Ovary (tissue), 10 donors: ENCODE measurements at places on chromosomes 6 and 20. TPM values are rescaled to one million over a fixed set of nuclear protein-coding genes. Genes with fewer than 3 reads are reported as not detected.

The TJAP1 gene
- total RNA-seq: 36.7 TPM

The CSE1L gene
- total RNA-seq: 55.4 TPM

The CRIP3 gene
- 1.6 TPM for total RNA-seq

GRCh38 chr6:153018355-153018754 lies 15.8 kb upstream of the MTRF1L start:
- no peak overlapping the region for H3K4me3 ChIP-seq
- no peak overlapping the region for H3K27ac ChIP-seq
- H3K4me1 ChIP-seq: no peaks in the 10 kb centered on the region
- H3K36me3 ChIP-seq: no peaks in the 10 kb centered on the region

DNA sequence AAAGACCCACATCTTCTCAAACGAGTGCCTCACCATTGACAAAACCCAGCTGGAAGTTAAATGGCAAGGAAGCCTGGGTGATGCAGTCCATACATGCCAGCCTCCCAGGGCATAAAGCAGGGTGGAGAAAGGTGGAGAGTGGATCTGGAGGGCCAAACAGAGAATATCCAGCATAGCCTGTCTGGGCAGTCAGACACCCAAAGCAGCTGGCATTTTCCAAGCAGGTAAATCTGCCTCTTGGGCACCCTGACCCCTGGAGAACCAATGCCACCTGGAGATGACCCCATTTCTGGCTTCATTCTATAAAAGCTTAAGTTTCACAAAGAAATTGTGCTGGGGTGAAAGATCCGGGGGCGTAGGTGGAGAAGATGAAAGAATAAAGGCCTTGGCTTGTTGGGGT lies 5.1 kb upstream of the SRPK1 start:
- no peaks in the 10 kb centered on the region for H3K36me3 ChIP-seq
- H3K4me1 ChIP-seq: no peaks in the 10 kb centered on the region
- H3K27me3 ChIP-seq: no peaks in the 10 kb centered on the region

- no peaks in the 10 kb centered on the region for H3K4me1 ChIP-seq
- H3K27me3 ChIP-seq: no peaks in the 10 kb centered on the region
- no peak overlapping the region for H3K27ac ChIP-seq
- H3K4me3 ChIP-seq: no peak overlapping the region
- DNase-seq: no peak
These were observed 272.8 kb upstream of the TBX18 start for GRCh38 chr6:85037221-85037620.

DNA sequence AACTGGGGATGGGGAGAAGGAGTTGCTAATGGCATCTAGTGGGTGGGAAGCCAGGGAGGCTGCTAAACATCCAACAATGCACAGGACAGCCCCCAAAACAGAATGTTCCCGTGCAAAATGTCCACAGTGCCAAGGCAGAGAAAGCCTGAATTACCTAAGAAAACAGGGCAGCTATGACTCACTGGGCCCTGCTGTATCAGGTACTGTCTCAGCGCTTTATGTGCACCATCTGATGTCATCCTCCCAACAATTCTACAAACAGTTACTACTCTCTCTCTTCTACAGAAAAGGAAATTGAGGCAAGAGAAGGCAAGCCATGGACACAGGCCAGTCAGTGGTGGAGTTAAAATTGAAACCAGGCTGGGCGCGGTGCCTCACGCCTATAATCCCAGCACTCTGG lies 3.1 kb downstream of the YTHDF1 start:
- H3K4me3 ChIP-seq: no peak overlapping the region
- H3K27me3 ChIP-seq: no peaks in the 10 kb centered on the region
- H3K27ac ChIP-seq: no peak overlapping the region
- H3K36me3 ChIP-seq: no peaks in the 10 kb centered on the region
- peaks cover 6% of the 10 kb centered on the region for H3K4me1 ChIP-seq

- H3K4me3 ChIP-seq: no peak overlapping the region
- H3K4me1 ChIP-seq: no peaks in the 10 kb centered on the region
- no peak for DNase-seq
These were observed 161.7 kb downstream of the GRM1 start for GRCh38 chr6:146190581-146190980.

GRCh38 chr20:7090811-7091210 lies 323.3 kb downstream of the BMP2 start:
- no peaks in the 10 kb centered on the region for H3K27me3 ChIP-seq
- DNase-seq: no peak
- H3K4me1 ChIP-seq: no peaks in the 10 kb centered on the region
- H3K27ac ChIP-seq: no peak overlapping the region
- no peak overlapping the region for H3K4me3 ChIP-seq

GRCh38 chr20:40908309-40908708 lies 120.3 kb upstream of the TOP1 start:
- H3K36me3 ChIP-seq: no peaks in the 10 kb centered on the region
- no peak for DNase-seq
- H3K4me3 ChIP-seq: no peak overlapping the region
- no peaks in the 10 kb centered on the region for H3K27me3 ChIP-seq
- no peaks in the 10 kb centered on the region for H3K4me1 ChIP-seq

DNA sequence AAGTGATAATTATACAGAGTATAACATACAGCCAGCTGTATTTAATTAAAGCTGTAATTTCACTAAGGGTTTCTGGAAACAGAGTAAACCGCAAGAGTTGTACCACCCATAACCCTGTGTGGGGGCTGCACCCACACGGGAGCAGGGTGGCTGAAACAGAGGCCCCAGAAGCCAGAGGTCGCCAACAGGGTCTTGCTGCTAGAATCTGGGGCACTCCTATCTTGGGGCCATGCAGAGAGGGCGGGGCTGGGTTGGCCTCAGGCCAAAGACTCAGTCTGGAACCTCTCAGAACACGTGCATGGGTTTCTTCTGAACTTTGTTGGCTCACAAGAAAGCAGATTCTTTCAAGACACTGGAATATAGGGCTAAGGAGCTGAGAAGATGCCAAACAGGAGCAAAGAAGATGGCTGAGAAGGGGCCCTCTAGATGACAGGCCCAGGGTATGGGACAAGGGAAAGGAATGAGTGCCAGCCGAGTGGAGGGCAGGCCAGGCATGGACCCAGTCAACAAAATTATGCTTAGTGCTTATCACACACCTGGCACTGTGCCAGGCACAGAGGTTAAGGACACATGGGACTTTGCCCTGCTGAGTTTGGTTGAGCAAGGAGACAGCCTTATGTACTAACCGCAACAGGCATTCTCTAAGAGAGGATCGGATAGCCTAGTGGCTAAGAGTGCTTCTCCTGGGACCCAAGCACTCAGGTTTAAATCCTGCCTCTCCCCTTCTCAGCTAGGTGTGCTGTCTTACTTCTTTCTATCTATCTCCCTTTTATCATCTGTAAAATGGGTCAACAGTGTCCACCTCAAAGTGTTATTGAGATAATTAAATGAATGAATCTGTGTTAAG lies 96.6 kb upstream of the FOXP4 start:
- no peaks in the 10 kb centered on the region for H3K36me3 ChIP-seq
- H3K4me1 ChIP-seq: peaks cover 13% of the 10 kb centered on the region
- peak; percentile 83 for DNase-seq
- no peaks in the 10 kb centered on the region for H3K27me3 ChIP-seq
- H3K4me3 ChIP-seq: no peak overlapping the region
- no peak overlapping the region for H3K27ac ChIP-seq

GRCh38 chr6:142414462-142415250 lies 112.8 kb downstream of the ADGRG6 start:
- no peak overlapping the region for H3K27ac ChIP-seq
- H3K4me1 ChIP-seq: no peaks in the 10 kb centered on the region
- H3K4me3 ChIP-seq: no peak overlapping the region

GRCh38 chr6:25174678-25175077 lies 104.5 kb upstream of the CARMIL1 start:
- no peak overlapping the region for H3K27ac ChIP-seq
- H3K36me3 ChIP-seq: no peaks in the 10 kb centered on the region
- no peak overlapping the region for H3K4me3 ChIP-seq
- peaks cover 6% of the 10 kb centered on the region for H3K4me1 ChIP-seq
- H3K27me3 ChIP-seq: no peaks in the 10 kb centered on the region
- DNase-seq: no peak

DNA sequence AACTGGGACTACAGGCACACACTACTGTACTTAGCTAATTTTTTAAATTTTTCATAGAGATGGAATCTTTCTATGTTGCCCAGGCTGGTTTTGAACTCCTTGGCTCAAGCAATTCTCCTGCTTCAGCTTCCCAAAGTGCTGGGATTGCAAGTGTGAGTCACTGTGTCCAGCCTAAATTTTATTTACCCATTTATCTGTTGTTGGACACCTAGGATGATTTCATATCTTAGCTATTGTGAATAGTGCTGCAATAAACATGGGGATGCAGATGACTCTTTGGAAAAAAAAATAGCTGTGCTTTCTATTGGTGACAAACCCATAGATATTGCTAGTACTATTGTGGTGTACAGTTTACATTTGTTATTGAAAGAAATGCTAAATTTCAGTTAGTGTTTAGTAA lies 19.6 kb upstream of the SYNCRIP start:
- no peak overlapping the region for H3K4me3 ChIP-seq
- H3K4me1 ChIP-seq: no peaks in the 10 kb centered on the region
- no peaks in the 10 kb centered on the region for H3K36me3 ChIP-seq
- H3K27ac ChIP-seq: no peak overlapping the region

- no peaks in the 10 kb centered on the region for H3K27me3 ChIP-seq
- no peak overlapping the region for H3K27ac ChIP-seq
- DNase-seq: no peak
These were observed 200.1 kb downstream of the HIVEP2 start for GRCh38 chr6:142744836-142745235.

DNA sequence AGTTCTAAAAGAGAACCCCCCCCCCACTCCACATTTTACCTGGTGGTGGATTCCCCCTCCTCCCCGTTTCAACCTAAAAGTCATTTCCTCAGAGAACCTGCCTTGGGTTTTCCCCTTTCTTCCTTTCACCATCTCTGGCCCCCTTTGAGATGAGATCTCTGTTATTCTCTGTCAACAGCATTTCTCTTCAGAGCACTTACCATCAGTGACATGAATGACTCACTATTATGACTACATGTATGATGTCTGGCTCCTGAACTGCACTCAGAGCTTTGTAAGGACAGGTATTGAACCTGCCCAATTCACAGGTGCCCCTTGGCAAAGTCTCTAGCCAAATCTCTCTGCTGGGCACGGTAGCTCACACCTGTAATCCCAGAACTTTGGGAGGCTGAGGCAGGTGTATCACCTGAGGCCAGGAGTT lies 61.4 kb upstream of the JARID2 start:
- no peak overlapping the region for H3K4me3 ChIP-seq
- H3K36me3 ChIP-seq: no peaks in the 10 kb centered on the region
- H3K27ac ChIP-seq: no peak overlapping the region
- no peaks in the 10 kb centered on the region for H3K27me3 ChIP-seq
- no peaks in the 10 kb centered on the region for H3K4me1 ChIP-seq

- H3K4me3 ChIP-seq: no peak overlapping the region
- H3K27ac ChIP-seq: no peak overlapping the region
- peaks cover 5% of the 10 kb centered on the region for H3K4me1 ChIP-seq
- no peaks in the 10 kb centered on the region for H3K36me3 ChIP-seq
These were observed 31.6 kb upstream of the PNRC1 start for GRCh38 chr6:89048985-89049384.

DNA sequence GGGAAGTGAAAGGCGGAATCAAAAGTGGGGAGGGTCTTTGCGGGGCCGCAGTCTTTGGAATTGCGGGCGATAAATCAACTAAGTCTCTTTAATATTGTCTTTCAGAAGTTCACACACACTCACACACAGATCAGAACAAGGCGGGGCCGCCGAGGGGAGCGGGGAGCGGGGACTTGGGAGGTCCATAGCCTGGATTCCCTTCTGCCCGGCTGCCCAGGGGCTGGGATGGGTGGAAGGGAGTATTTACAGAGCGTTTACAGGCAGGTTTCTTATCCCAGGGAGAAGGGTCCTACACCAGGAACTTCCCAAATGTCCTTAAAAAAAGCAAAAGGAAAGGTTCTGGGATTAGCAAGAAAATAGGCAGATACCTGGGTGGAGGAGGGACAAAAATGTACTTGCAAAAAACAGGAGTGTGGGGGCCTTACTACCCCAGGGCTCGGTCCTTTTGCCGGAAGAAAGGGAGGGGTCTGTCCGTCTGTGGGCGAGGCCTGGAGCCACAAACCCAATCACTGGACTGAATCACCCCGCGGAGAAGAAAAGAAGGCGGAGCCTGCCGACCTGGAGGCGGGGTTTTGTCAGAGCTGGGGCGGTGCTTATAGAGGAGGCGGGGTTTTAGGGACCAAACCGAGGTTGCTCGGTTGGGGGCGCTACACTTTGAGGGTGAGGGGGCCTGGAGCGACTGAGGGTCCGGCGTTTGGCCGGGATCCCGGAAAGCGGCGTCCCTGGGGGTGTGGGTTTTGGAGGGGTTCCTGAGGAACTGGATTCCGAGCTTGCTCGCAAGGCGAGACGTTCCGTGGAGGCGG lies 3.2 kb downstream of the PRRT1 start:
- H3K27me3 ChIP-seq: no peaks in the 10 kb centered on the region
- peak; percentile 61 for DNase-seq
- no peak overlapping the region for H3K27ac ChIP-seq

GRCh38 chr6:142459271-142459670 lies 157.5 kb downstream of the ADGRG6 start:
- no peaks in the 10 kb centered on the region for H3K36me3 ChIP-seq
- H3K4me1 ChIP-seq: no peaks in the 10 kb centered on the region
- no peak overlapping the region for H3K27ac ChIP-seq
- DNase-seq: no peak

GRCh38 chr6:133957780-133958242 lies 4.8 kb downstream of the TBPL1 start:
- H3K36me3 ChIP-seq: no peaks in the 10 kb centered on the region
- H3K27ac ChIP-seq: no peak overlapping the region
- H3K4me3 ChIP-seq: no peak overlapping the region
- DNase-seq: no peak
- H3K27me3 ChIP-seq: no peaks in the 10 kb centered on the region
- H3K4me1 ChIP-seq: peaks cover 10% of the 10 kb centered on the region
